Stimulated activated CD8-positive, alpha-beta memory T cell treated with anti-CD3 and anti-CD28 coated beads, Interleukin-2, amount 100 ng/mL, for 48 hours (primary cell): ENCODE measurements at places on chromosomes 3 and 15.
A peak's percentile ranks its signal among the peaks of the same experiment; 100 is the strongest.

DNA sequence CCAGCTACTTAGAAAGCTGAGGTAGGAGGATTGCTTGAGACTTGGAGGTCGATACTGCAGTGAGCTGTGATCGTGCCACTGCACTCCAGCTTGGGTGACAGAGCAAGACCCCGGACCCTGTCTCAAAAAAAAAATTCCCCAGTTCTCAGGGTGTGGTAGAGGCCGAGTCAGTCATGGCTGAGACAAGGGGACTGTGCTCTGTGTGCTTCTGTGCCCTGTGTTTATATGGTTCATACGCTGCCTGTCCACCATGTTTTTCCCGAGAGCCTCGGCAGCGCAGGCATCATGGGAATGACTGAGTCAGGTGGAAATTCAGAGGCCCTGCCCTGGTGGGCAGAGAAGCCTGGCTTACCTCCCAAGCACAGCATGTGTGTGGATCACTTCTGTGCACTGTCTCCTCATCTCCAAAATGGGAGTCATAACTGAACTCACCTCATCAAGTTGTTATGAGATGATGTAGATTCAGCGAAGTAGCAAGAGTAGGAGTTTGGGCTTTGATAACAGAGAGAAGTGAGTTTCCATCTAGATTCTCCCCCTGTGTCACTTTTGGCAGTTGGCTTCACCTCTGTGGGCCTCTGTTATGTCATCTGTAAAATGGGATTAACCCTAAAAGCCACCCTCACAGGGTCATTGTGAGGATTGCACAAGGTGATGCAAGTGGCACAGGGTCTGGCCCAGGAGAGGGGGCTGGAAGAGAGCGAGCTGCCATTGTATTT is 56.9 kb downstream of the FLNB start:
- no peak for DNase-seq

DNA sequence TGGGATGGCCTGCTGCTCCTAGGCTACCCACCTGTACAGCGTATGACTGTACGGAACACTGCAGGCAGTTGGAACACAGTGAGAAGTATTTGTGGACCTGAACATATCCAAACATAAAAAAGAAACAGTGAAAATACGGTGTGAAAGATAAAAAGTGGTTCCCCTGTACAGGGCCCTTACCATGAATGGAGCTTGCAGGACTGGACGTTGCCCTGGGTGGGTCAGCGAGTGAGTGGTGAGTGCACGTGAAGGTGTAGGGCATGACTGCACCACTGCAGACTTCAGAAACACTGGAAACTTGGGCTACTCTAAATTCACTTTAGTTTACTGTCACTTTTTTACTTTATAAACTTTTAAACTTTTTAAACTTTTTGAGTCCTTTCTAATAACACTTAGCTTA is 71.2 kb upstream of the SLC6A6 start:
- no peak for DNase-seq

GRCh38 chr3:45131201-45131600 is 15.0 kb downstream of the CDCP1 start:
- no peak for DNase-seq

DNA sequence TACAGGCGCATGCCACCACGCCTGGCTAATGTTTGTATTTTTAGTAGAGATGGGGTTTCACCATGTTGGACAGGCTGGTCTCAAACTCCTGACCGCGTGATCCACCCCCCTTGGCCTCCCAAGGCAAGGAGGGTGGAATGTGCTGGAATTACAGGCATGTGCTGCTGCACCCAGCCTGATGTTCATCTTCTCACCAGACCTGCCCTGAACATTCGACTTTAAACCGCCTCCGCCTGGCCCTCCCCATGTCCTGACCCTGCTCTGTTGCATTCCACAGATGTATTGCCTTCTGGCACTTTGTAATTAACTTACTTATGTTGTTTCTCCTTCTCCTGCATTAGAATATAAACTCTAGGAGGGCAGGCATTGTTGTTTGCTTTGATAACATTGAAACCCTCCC is 102.1 kb downstream of the LINGO1 start:
- no peak for DNase-seq

- no peak for DNase-seq
Measured at GRCh38 chr15:70508561-70509281, 254.6 kb downstream of the UACA start.

DNA sequence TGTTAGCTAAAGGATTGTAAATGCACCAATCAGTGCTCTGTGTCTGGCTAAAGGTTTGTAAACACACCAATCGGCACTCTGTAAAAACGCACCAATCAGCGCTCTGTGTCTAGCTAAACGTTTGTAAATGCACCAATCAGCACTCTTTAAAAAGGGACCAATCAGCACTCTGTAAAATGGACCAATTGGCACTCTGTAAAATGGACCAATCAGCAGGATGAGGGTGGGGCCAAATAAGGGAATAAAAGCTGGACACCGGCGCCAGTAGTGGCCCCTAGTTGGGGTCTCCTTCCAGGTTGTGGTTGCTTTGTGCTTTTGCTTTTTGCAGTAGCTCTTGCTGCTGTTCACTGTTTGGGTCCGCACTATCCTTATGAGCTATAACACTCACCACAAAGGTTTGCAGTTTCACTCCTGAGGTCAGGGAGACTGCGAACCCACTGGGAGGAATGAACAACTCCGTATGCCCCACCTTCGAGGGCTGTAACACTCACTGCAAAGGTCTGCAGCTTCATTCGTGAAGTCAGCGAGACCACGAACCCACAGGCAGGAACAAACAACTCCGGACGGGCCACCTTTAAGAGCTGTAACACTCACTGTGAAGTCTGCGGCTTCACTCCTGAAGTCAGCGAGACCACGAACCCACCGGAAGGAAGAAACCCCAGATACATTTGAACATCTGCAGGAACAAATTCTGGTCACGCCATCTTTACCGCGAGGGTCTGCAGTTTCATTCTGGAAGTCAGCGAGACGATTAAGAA is 1.1 kb upstream of the SUCLG2 start:
- peak; percentile 55 for DNase-seq

GRCh38 chr3:11845651-11846050 is 1.0 kb downstream of the TAMM41 start:
- no peak for DNase-seq

- DNase-seq: no peak
Measured at GRCh38 chr15:74531144-74531811, 9.7 kb upstream of the ARID3B start.

DNA sequence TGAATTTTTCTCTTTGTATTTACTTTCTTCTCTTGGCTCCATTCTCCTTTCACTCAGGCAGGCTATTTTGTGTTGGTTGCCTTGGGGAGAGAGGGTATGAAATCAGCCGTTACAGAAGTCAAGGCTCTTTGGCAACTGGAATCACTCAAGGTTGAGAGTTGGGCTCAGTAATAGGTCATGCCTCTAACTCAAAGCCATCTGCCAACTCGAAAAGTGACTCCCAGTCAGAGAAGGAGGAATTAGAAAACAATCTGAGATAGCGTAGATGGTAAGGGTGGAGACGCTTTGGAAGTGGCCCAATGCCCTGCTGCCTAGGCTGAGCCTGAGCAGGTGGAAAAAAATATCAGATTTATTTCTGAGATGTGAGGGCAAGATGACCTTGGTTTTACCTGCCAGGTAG is 205.7 kb upstream of the ST8SIA2 start:
- DNase-seq: no peak

DNA sequence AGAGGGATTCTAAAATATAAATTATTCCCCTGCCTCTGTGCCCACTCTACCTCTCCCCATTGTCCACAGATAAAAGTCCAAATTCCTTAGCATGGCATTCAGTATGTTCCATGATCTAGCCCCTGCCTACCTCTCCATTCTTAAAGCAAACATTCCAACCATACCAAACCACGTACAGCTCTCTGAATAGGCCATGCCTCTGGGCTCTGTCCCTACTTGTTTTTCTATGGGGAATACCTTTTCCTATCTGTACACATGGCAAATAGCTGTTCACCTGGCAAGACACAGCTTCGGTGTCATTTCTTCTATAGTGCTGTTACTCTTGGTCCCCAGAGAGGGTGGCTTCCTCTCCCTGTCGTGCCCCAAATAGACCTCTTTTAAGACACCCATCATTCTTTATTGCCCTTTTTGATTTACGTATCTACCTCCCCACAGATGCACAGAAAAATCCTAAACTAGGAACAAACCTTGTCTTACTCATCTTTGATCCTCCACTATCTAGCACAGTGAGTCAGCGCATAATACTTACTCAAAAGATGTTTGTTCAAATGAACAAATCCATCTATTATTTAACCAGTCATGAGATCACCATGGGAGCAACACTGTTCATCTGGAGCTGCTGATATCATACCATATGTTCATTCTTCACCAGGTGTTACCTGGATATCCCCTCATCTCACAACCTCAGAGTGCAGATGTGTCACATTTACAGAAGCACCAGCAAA is 329.8 kb downstream of the THSD4 start:
- DNase-seq: no peak

GRCh38 chr3:30492322-30493192 is 113.8 kb upstream of the TGFBR2 start:
- no peak for DNase-seq

DNA sequence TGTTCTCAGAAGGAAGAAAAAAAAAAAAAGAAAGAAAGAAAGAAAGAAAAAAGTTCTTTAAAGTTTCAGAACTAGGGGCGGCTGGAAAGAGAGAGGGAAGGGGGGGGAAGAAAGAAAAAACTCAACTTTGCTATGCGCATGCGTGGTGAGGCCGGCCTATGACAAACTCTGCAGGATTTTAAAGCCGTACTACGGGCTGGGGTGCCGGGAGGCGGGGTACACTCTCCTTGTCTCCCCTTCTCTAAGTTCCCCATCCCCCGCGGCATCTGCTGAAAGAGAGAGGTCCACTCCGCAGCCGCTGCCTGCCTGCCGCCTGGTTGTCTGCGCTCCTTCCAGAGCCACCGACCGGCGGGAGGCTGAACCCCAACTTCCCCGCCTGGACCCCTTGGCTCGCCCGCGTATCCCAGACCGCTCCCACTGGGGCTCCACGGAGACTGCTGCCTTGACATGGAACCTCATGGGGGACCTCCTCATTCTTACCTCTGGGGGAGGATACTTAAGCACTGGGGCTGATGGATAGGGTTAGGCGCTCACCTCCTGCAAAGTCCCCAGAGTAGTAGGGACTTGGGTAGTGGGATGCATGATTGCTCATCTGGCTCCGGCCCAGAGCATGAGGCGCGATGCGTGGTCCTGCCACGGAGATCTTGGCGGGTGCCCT is 1.4 kb upstream of the WNT5A start:
- DNase-seq: no peak

GRCh38 chr3:136802481-136802996 is 16.4 kb upstream of the SLC35G2 start:
- no peak for DNase-seq

DNA sequence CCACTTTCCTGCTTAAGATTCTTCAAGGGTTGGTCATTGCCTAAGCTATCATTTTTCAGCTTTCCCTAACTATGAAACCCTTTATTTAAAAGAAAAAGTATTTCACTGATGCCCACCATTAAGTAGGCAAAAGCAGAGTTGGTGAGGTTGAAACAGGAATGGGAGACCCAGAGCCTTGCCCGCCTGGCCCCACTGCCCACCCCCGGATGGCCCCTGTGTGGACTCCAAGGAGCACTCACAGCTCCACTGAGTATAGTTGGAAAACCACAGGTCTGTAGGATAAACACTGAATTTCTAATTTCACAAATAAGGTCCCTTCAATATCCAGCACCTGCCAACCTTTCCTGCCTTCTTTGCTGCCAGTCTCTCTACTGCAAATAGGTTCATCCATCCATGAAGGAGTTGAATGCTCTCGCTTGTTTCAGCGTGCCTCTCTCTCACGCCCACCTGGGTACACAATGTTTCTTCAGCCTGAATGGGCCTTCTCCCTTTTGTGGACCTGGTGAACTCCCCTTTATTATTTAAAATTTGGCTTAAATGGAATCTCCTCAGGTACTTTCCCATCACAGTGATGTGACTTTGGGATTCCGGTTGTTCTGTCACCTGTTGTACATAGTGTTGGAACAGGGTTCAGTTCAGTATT is 8.7 kb upstream of the ACAP2 start:
- DNase-seq: no peak

- DNase-seq: no peak
Measured at GRCh38 chr3:134864636-134865035, 69.6 kb downstream of the EPHB1 start.

- DNase-seq: no peak
Measured at GRCh38 chr3:155035553-155035952, 44.6 kb upstream of the MME start.

DNA sequence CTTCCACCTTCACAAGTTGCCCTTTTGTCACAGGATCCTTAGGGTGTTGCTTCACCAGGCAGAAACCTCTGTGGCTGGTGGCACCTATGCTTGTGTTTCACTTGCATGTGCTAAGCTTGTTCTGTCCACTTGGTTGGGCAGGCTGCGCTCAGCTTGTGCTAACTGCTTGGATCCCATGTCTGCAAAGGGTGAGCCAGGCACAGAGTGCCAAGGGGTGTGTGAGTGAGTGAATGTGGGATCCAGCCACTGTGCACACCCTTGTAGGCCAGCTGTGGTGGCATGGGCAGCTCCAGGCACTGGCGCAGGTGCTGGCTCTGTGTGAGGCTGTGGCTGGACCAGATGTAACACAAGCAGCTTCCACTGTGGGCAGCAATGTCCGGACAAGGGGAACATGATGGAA is 728.7 kb upstream of the ROBO1 start:
- DNase-seq: no peak

- no peak for DNase-seq
Measured at GRCh38 chr3:197431346-197431910, 124.3 kb downstream of the BDH1 start.

GRCh38 chr15:75669191-75669878 is 21.6 kb downstream of the SNX33 start:
- no peak for DNase-seq

DNA sequence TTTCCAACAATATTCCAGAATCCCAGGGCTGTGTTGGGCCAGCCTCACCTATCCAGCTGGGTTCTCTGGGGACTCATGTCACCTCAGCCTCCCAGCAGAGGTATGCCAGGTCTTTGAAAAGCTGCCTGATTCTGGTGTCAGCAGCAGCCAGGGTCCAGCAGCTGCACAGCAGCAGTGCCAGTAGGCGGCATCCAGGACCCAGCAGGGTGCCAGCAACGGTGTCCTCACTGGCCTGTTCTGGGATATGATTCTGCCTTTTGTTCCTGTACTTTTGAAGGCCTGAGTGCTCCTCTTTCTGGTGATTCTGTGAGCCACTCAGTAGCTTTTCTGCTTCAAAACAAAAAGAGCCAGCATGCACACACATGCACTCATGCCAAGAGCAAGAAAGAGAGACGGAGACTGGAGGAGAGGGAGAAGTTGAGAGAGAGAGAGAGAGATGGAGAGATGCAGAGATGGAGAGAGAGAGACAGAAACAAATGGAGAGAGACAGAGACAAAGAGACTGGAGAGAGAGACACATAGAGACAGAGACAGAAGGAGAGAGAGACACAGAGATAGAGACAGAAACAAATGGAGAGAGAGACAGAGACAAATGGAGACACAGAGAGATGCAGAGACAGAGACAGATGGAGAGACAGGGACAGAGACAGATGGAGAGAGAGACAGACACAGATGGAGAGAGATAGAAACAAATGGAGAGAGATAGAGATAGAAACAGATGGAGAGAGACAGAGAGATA is 205.7 kb downstream of the UACA start:
- DNase-seq: no peak

GRCh38 chr3:180870008-180870699 is 42.3 kb upstream of the FXR1 start:
- DNase-seq: no peak
